Astrocyte (in vitro differentiated cells and primary cell): ENCODE measurements at places on chromosomes 12 and 14.

GRCh38 chr12:113152835-113153814 is 3.6 kb downstream of the CFAP73 start:
- no peak overlapping the region for H3K27ac ChIP-seq
- peak overlapping the region; percentile 37 for H3K4me3 ChIP-seq
- peaks cover 19% of the 10 kb centered on the region for H3K27me3 ChIP-seq

- H3K36me3 ChIP-seq = no peaks in the 10 kb centered on the region
- no peaks in the 10 kb centered on the region for H3K27me3 ChIP-seq
- DNase-seq = peak; percentile 62
- no peak overlapping the region for H3K27ac ChIP-seq
- H3K4me3 ChIP-seq = no peak overlapping the region
- H3K4me1 ChIP-seq = peaks cover 6% of the 10 kb centered on the region
Measured at GRCh38 chr14:57487771-57488170, 5.9 kb downstream of the CCDC198 start.

GRCh38 chr12:106145539-106146447 is 7.0 kb upstream of the NUAK1 start:
- no peak overlapping the region for H3K27ac ChIP-seq
- H3K4me3 ChIP-seq = no peak overlapping the region
- H3K36me3 ChIP-seq = no peaks in the 10 kb centered on the region
- H3K4me1 ChIP-seq = peaks cover 16% of the 10 kb centered on the region
- no peaks in the 10 kb centered on the region for H3K27me3 ChIP-seq

DNA sequence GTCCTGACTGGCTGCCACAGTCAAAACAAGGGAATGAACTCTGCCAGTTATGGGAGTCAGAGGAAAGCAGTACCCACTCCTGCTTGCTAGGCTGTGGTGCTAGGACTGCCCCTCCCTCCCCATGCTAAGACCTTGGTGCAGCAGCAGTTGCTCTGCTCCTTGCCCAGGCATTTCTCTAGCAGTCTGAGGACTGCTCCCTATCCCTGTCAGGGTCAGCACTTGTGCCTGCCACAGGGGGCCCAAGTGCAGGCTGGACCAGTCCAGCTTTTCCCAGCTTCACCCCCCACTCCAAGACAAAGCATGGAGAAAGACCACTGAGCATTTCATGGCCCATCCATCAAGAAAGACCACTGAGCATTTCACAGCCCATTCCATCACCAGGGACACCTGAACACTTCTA is 305.8 kb upstream of the CLEC14A start:
- no peak overlapping the region for H3K4me3 ChIP-seq
- H3K27ac ChIP-seq = no peak overlapping the region
- H3K36me3 ChIP-seq = no peaks in the 10 kb centered on the region
- H3K4me1 ChIP-seq = no peaks in the 10 kb centered on the region

DNA sequence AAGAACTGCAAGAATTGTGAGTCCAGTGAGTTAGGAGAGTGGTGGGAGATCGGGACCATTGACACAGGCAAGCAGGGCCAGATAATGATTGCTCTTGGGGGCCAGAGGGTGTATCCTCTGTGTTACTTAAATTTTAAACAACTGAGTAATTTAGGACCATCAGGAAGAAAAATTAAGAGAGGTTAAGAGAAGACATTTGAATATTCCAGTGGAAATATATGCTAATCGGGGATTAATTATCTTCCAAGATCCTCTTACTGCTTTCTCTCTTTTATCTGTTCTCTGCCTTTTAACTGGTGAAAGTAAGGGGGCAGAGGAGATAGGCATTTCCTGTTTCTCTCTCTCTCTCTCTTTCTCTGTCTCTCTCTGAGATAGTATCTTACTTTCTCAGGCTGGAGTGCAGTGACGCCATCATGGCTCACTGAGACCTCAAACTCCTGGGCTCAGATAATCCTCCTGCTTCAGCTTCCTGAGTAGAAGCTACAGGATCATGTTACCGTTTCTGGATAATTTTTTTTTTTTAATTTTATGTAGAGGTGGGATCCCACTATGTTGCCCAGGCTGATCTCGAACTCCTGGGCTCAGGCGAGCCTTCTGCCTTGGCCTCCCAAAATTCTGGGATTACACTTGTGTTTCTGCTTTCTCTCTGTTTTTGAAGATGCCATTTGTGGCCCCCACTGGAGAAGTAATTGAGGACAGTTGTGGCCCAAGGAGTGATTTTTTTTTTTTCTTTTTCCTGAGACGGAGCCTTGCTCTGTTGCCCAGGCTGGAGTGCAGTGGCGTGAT is 85.1 kb downstream of the DIP2B start:
- H3K4me3 ChIP-seq = no peak overlapping the region
- peak overlapping the region; percentile 84 for H3K27ac ChIP-seq
- H3K4me1 ChIP-seq = peaks cover 6% of the 10 kb centered on the region
- DNase-seq = peak; percentile 98
- H3K27me3 ChIP-seq = no peaks in the 10 kb centered on the region
- no peaks in the 10 kb centered on the region for H3K36me3 ChIP-seq

GRCh38 chr12:64452559-64453329 is 824 bp downstream of the TBK1 start:
- peak overlapping the region; percentile 77 for H3K4me3 ChIP-seq
- H3K4me1 ChIP-seq = peaks cover 11% of the 10 kb centered on the region
- DNase-seq = peak; percentile 86
- peak overlapping the region; percentile 99 for H3K27ac ChIP-seq

- no peak for DNase-seq
- no peaks in the 10 kb centered on the region for H3K36me3 ChIP-seq
- H3K4me1 ChIP-seq = no peaks in the 10 kb centered on the region
- H3K27ac ChIP-seq = no peak overlapping the region
- H3K27me3 ChIP-seq = no peaks in the 10 kb centered on the region
Measured at GRCh38 chr14:86243158-86243557, 713.2 kb downstream of the FLRT2 start.

DNA sequence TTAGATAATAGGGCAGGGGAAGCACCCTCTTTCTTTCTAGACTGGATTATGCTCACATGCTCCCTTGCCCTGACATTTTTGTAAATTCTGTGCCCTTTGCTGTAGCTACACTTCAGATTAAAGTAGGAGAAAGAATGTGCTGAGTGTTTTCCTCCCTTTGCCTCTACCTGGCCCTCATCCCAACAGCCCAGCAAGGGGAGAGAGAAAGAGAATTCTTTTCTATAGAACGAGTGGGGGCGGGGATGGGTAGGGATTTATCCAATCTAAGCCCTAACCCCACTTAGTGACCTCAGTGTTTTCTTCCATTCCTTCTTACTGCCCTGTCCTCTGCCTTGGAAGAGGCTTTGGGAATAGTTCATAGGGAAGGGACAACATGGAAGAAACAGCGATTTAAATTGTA is 13.5 kb downstream of the GPR84 start:
- H3K36me3 ChIP-seq = peaks cover 37% of the 10 kb centered on the region
- no peak overlapping the region for H3K27ac ChIP-seq
- peaks cover 26% of the 10 kb centered on the region for H3K4me1 ChIP-seq
- DNase-seq = no peak

DNA sequence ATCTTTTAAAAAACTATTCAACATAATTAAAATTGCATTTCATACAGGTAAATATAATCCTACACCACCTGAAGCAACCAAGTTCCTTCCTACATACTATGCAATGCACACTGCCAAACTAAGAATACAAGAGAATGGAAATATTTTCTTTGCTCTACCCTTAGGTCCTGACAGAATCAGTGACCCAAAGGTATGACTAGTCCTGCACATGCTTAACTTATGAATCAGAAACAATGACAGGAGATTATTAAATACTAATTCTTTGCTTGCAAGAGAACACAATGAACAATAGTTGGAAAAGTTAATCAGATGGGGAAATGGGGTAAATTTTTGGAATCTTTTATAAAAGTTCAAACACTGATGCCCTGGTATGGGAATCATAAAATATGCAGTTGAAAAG is 220.1 kb downstream of the SOX5 start:
- no peaks in the 10 kb centered on the region for H3K36me3 ChIP-seq
- H3K27me3 ChIP-seq = no peaks in the 10 kb centered on the region
- H3K27ac ChIP-seq = no peak overlapping the region
- DNase-seq = peak; percentile 35

GRCh38 chr12:115762936-115763335 is 514.6 kb downstream of the MED13L start:
- H3K27me3 ChIP-seq = peaks cover 3% of the 10 kb centered on the region
- H3K4me3 ChIP-seq = no peak overlapping the region
- no peak overlapping the region for H3K27ac ChIP-seq
- DNase-seq = no peak
- H3K36me3 ChIP-seq = no peaks in the 10 kb centered on the region
- no peaks in the 10 kb centered on the region for H3K4me1 ChIP-seq

DNA sequence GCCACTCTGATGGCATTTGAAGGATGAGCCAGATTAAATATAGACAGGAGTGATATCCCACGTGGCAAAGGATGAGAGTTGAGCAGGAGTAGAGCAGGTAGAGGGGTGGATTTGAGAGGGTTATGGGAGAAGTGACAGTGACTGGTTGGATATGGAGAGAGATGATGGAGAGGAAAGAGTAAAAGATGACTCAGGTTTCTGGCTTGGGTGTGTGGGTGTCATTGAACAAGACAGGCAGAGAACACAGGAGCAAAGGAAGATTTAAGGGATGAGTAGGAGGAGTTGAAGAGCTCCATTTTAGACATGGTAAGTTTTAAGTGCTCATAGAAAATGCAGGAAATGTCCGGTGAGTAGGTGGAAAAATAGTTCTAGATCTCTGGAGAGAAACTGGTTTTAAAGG is 136.9 kb downstream of the EGLN3 start:
- no peaks in the 10 kb centered on the region for H3K27me3 ChIP-seq
- no peak overlapping the region for H3K4me3 ChIP-seq
- no peaks in the 10 kb centered on the region for H3K4me1 ChIP-seq
- no peaks in the 10 kb centered on the region for H3K36me3 ChIP-seq
- DNase-seq = peak; percentile 6

DNA sequence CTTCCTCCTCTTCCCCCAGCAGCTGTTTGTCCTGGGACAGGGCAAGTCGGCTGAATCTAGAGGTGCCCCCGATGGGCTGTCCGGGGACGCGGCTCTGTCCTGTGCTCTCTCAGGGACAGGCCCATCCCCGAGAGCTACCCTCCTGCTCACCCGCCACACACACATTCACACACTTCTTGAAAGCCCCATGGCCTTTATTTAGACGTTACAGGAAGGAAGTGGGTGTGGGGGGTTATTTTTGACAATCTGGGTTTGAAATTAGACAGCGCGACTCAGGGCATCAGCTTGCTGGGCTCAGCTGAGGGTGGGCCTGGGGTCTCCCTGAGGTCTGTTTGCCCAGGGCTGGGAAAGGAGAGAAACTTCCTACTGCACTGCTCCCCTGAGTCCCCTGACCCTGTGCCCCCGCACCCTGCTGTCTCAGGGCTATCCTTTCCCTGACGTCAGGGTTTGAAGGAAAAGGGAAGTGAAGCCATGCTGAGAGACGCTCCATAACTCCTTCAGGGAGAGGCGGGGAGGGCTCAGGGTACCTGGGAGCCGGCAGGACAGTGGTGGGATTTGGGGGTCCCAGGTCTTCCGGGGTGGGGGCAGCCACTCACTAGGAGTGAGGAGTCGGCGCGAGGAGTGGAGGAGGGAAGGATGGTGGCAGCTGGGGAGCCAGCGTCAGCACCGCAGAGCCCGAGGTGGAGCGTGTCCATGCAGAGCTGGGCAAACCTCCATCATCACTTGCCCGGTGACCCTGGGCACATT is 8.1 kb downstream of the PTPN6 start:
- no peaks in the 10 kb centered on the region for H3K36me3 ChIP-seq
- peaks cover 19% of the 10 kb centered on the region for H3K4me1 ChIP-seq
- no peak for DNase-seq
- no peak overlapping the region for H3K4me3 ChIP-seq

GRCh38 chr12:130253866-130254265 is 83.8 kb upstream of the PIWIL1 start:
- no peak overlapping the region for H3K4me3 ChIP-seq
- no peaks in the 10 kb centered on the region for H3K4me1 ChIP-seq
- no peaks in the 10 kb centered on the region for H3K36me3 ChIP-seq
- no peak for DNase-seq

DNA sequence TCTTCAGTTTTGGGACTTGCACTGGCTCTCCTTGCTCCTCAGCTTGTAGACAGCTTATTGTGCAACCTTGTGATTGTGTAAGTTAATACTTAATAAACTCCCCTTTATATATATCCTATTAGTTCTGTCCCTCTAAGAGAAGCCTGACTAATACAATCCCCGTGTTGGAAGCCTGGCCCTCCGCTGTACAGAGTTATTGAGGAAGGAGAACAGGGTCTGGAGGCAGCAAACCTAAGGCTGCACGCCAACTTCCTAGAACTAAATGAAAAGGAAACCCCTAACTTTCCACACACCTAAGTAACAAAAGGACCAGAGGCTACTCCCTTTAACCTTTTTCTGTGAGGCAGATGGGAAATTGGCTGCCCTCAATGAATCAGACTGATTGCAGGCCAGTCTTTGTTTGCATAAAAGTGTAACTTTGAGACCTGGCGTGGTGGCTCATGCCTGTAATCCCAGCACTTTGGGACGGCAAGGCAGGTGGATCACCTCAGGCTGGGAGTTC is 42.6 kb upstream of the LIMA1 start:
- no peak for DNase-seq
- H3K27ac ChIP-seq = no peak overlapping the region
- H3K27me3 ChIP-seq = no peaks in the 10 kb centered on the region
- H3K4me1 ChIP-seq = peaks cover 7% of the 10 kb centered on the region

DNA sequence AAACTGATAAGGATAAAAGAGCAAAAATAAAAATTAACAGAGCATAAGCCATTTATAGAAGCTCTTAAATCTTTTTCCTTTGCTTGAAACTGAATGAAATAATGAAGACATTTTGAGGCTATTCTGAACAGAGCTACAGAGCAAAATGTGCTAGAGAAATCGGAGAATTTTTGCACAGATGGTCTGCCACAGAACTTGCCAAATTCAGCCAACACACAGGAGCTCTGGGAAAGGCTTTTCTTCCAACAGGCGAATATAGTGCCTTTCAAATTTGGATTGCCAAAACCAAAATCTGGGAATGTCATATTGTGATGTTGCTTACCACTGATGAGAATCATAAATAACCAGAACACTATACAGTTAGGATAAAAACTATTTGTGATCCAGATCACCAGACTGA is 406.3 kb downstream of the RPL10L start:
- no peaks in the 10 kb centered on the region for H3K4me1 ChIP-seq
- no peak for DNase-seq
- H3K27me3 ChIP-seq = no peaks in the 10 kb centered on the region
- no peak overlapping the region for H3K4me3 ChIP-seq

GRCh38 chr14:53380867-53381225 is 227.7 kb upstream of the DDHD1 start:
- no peak for DNase-seq
- no peaks in the 10 kb centered on the region for H3K4me1 ChIP-seq
- no peaks in the 10 kb centered on the region for H3K27me3 ChIP-seq
- no peaks in the 10 kb centered on the region for H3K36me3 ChIP-seq
- H3K27ac ChIP-seq = no peak overlapping the region
- no peak overlapping the region for H3K4me3 ChIP-seq

DNA sequence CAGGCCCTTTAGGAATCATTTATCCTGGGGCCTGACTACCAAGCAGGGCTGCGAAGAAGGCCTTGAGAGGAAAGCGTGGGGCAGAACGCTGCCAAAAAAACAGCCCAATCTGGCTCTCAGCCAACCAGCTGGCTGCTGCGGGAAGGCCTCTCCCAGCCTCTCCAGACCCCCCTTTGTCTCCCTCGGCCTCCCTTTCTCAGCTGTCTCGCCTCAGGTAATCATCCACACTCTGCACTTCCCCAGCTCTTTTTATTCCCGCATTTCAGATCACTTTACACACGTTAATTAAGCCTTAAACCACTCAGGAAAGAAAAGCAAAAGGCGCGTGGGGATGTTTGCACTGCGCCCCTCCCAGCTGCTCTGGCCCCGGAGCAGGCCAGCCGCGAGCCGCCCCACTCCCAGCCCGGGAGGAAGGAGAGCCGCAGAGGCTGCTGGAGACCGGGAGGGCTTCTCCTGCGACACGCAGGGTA is 208.2 kb upstream of the FOXN3 start:
- no peaks in the 10 kb centered on the region for H3K36me3 ChIP-seq
- no peaks in the 10 kb centered on the region for H3K27me3 ChIP-seq
- H3K4me1 ChIP-seq = peaks cover 4% of the 10 kb centered on the region
- peak; percentile 54 for DNase-seq
- no peak overlapping the region for H3K27ac ChIP-seq
- no peak overlapping the region for H3K4me3 ChIP-seq
